ENCODE measurements at places on chromosomes 5 and 9.

DNA sequence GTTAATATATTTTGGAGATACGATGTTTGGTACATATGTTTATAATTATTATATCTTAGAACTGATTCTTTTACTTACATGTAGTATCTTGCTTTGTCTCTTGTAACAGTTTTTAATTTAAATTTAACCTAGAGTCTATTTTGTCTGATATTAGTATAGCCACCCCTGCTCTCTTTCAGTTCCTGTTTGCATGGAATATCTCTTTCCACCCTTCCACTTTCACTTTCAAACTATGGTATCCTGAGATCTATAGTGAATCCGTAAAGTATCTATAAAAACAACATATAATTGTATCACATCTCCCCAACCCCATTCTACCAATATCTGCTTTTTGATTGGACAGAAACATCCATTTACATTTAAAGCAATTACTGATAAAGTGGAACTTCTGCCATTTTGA is 7.2 kb downstream of the IRGM start:
- DNase-seq: no peak

DNA sequence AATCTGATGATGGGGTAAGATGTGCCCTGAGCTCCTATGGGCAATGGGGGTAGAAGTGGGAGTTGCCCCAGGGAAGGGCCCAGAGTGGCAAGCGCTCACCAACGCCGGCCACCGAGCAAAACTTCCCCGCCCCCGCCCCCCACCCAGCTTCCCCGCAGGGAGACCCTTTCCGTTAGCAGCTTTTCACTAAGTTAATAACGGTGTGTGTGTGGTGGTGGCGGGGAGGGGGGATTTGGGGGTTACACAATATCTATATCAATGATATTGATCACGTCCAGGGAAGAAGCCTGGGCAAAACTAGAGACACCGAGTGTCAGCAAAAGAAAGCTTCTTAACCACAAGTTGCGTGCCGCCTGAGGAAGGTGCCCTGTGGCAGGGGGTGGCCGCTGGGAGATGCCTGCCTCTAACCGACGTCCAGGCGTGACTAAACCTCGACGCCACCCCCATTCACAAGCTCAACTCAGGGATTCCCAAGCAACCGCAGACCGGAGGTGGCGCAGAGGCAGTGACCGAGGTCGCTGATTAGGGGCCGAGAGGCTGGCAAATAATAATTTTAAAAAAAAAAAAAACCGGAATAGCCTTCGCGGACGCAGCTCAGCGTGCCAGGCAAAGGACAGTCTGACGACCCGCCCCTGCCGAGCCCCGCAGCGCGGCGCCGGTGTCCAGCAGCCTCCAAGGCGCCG is 222.6 kb downstream of the MEF2C start:
- peak; percentile 98 for DNase-seq

- DNase-seq: no peak
Measured at GRCh38 chr5:179963375-179963774, 55.7 kb upstream of the TBC1D9B start.

GRCh38 chr5:2005101-2006041 is 122.6 kb upstream of the IRX4 start:
- no peak for DNase-seq

GRCh38 chr5:159444441-159445082 is 114.3 kb upstream of the IL12B start:
- DNase-seq: peak; percentile 74

DNA sequence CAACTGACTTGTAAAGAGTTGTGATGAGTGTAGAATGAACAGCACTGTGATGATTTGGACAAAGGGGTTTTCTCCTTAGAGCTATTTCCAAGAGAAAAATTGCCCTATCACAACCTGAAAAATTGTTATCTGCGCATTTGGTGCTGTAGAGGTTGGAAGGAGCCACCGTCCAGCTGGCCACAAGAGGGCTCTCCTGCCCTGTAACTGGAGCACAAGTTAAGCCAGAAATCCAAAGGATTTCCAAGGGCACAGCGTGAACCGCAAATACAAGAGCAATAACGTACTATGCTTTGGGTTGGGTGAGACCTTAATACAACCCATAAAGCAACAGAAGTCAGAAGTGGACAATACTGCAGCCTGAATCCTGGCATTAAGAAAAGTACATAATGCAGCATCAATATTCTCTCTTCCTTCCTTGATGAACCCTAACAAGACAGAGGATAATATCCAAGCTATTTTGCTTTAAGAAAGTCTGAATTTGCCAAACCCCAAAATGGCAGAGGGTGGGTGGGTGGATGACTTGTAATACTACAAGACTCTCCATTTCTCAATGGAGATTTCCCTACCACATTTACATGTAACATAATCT is 56.8 kb upstream of the SMIM32 start:
- DNase-seq: peak; percentile 64

GRCh38 chr9:68979538-68980314 is 34.2 kb downstream of the PRKACG start:
- DNase-seq: no peak

DNA sequence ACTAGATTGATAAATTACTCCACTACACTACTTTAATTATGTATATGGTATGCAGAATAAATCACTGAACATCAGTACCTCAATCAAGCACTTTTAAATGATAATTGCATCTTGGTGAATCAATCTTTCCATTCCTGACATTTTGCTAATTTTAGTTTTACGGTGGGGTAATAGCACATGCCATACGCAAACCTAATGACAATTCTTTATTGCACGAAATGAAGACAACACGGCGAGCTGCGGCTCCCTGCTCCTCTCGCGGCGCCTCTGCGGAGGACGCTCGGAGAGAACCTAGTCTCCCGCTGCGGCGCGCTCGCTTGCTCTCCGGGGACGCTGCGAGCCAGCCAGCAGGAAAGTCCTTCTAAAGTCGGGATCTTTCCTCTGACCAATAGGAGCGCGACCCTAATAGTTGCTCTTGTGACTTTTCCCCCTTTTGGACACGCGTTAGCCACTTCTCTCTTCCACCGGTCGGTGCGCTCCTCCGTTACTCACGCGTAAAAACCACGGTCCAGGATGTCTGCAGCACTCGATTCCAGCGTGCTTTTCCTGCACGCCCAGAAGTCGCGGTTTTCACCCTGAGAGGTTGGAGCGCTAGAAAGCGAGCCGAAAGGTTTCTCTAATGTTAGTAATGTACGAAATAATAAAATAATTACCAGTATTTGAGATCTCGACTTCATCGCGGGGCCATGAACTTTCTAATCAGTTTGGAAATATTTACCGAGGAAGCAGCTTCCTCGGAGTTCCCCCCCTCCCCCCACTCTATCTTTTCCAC is 1.0 kb upstream of the MEF2C start:
- peak; percentile 77 for DNase-seq
